G401 (cell line): ENCODE measurements at places on chromosomes 1 and 21. TPM values are rescaled to one million over a fixed set of nuclear protein-coding genes. Genes with fewer than 3 reads are reported as not detected.

Gene CXADR
- total RNA-seq, result 127 and 137 TPM in 2 replicates

Gene ADGRB2
- total RNA-seq, result 45.4 and 49.5 TPM in 2 replicates

Gene FMO1
- 83.2 and 83.8 TPM in 2 replicates for total RNA-seq

Gene SMIM12
- total RNA-seq, result 64.5 and 72.1 TPM in 2 replicates

Gene PEAR1
- 6.6 and 7.1 TPM in 2 replicates for total RNA-seq

Gene BCL2L15
- total RNA-seq, result 0.64 TPM in 1 of 2 replicates, not detected in the other

Gene OXCT2
- total RNA-seq, result not detected in 2 replicates

Gene GBP2
- not detected in 2 replicates for total RNA-seq

Gene KCNQ4
- total RNA-seq, result 0.61 and 1.2 TPM in 2 replicates

Gene IVL
- not detected in 2 replicates for total RNA-seq

Gene MYCL
- 8.2 and 11.3 TPM in 2 replicates for total RNA-seq

GRCh38 chr1:4090556-4090955 lies 190.5 kb upstream of the C1orf174 start:
- DNase-seq, result no peak

DNA sequence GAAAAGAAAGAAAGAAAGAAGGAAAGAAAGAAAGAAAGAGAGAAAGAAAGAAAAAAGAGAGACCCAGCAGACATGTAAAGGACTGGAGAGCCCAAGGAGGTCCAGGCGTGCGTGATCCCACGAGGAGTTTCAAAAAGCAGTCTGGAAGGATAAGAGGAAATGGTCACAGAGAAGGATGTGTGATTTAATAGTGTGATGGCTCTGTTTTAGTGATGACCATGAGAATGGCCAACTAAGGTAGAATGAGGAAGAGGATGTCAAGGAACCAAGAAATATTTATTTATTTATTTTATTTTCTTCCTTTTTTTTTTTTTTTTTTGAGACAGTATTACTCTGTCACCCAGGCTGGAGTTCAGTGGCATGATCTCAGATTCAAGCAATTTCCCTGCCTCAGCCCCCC lies 25.5 kb downstream of the PTGS2 start:
- DNase-seq, result no peak

- DNase-seq, result peak; percentile 60
Observed at GRCh38 chr1:2545754-2546514, 10.2 kb upstream of the TNFRSF14 start.

DNA sequence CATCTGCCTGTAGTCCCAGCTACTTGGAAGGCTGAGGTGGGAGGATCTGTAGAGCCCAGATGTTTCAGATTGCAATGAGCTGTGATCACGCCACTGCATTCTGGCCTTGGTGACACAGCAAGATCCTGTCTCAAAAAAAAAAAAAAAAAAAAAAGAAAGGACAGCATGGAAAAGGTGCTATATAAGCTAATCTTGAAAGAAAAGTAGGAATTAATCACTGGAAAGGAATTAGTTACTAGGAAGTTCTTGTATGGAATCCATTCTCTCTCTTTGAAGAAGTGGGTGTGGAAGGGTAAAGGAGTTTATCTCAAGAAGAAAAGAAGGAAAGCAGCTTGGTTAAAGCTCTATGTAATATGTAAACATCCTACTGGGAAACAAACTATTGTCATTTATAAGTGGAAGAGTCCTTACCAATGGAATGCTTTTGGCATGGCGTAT lies 339.2 kb downstream of the DPYD start:
- no peak for DNase-seq

DNA sequence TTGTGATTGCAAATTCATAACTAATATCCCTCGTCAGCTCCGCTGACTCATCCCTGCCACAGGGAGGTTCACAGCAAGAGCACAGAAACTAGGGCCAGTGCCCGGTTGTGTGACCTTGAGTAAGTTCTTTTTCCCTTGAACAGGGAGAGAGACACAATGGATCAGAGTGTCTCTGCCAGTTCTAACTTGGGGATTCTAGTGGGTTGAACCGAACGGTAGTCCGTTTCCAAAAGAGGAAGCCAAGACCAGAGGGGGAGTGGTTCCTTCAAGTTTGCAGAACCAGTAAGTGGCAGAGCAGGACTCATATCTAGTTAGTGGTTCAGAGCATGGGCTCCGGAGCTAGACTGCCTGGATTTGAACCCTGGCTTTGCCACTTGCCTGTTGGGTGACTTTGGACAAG lies 4.9 kb upstream of the SHISA4 start:
- DNase-seq, result peak; percentile 25

GRCh38 chr1:9265968-9266367 lies 26.7 kb upstream of the SPSB1 start:
- no peak for DNase-seq

DNA sequence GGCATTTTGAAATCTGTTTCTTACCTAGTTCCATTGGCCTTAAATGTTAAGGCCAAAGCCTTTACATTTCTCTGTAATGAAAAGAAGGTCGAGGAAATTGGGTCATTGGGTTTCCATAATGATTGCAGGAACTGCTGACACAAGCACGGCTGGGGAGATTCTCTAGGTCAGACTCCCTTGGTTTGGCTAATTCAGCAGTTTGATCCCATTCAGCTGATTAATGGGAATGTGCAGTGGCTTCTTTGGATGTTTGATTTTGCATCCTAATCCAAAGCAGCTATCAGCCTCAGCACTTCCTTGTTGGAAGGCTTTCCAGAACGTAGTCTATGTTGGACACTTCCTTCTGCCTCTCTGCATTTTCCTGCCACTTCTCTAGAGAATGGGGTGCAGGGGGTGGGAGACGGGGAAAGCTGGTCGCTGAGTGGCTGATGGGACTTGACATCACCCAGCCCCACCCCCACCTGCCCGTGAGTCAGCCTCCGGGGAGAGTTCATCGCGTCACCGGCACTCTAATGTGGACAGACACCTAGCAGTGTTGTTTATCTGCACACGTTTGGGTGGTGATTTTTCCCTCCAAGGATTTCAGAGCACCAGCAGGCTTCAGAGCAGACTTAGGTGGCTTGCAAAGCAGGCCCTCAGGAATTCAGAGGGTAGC lies 5.4 kb downstream of the PSEN2 start:
- peak; percentile 72 for DNase-seq

- DNase-seq, result no peak
Observed at GRCh38 chr21:35225573-35225972, 176.5 kb upstream of the RUNX1 start.

DNA sequence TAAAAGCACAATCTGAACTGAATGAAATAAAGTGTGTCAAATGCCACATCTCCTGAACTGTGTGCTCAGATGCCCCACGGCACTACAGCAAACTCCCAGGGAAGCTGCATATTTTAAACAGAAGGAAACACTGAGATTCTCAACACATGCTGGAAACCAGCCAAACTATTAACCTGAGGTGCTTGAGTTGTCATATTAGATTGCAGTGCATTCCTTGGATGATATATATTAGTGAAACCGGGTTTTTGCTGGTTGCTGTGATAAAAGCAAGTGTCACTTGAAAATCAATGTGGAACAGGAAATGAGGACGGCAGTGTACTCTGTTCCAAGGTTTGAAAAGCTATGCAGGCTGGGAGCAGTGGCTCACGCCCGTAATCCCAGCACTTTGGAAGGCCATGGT lies 8.7 kb downstream of the SYNJ1 start:
- DNase-seq, result no peak

GRCh38 chr21:23695443-23695842 lies 1911.8 kb downstream of the MRPL39 start:
- no peak for DNase-seq

GRCh38 chr21:35469498-35469897 lies 420.4 kb upstream of the RUNX1 start:
- no peak for DNase-seq

- no peak for DNase-seq
Observed at GRCh38 chr1:219575563-219575962, 37.3 kb downstream of the ZC3H11B start.

DNA sequence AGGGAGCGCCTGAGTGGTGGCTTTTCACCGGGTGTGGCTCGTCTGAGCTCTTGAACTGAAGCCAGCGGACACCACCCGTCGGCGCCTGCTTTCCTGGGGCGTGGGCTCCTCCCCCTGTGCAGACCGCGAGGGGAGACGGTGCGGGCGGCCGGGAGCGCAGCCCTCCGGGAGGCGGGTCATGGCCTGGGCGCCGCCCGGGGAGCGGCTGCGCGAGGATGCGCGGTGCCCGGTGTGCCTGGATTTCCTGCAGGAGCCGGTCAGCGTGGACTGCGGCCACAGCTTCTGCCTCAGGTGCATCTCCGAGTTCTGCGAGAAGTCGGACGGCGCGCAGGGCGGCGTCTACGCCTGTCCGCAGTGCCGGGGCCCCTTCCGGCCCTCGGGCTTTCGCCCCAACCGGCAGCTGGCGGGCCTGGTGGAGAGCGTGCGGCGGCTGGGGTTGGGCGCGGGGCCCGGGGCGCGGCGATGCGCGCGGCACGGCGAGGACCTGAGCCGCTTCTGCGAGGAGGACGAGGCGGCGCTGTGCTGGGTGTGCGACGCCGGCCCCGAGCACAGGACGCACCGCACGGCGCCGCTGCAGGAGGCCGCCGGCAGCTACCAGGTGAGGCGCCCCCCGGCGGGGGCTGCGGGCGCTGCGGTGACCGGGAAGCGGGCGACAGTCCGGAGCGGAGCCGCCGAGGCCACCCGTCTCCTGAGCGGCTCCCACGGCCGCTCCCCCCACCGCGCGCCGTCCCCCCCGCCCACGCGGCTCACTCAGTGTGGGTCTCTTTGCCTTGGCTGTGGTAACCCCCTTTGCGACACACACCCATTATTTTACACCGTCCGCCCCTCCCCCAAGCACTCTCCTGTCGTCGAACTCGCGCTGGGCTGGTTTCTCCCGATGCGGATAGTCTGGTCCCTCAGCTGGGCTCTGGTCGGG lies at the start of gene TRIM58:
TSS of gene TRIM58 (plus strand) at position 119 of the 916 bp plus-strand sequence. CDS start at position 179, 60 bp downstream.
- no peak for DNase-seq

GRCh38 chr1:159938211-159938852 lies 7.1 kb downstream of the IGSF9 start:
- DNase-seq, result no peak

DNA sequence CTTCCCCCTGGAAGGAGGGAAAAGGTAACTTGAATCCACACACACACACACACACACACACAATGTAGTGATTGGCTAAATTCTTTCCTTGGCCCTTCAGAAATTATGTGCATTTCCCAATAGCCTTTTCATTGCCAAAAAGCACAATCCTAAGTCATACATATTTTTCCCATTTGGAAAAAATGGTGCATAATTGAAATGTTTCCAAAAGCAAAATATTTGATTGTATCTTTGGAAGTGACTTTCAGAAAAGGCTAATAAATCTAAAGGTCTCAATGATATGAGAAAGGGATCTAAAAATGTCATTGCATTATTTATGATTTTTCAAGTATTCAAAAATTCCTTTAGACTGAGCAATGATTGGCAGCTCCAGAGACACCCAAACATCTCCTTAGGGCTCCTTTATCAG lies 43.5 kb upstream of the NEK7 start:
- DNase-seq, result no peak

DNA sequence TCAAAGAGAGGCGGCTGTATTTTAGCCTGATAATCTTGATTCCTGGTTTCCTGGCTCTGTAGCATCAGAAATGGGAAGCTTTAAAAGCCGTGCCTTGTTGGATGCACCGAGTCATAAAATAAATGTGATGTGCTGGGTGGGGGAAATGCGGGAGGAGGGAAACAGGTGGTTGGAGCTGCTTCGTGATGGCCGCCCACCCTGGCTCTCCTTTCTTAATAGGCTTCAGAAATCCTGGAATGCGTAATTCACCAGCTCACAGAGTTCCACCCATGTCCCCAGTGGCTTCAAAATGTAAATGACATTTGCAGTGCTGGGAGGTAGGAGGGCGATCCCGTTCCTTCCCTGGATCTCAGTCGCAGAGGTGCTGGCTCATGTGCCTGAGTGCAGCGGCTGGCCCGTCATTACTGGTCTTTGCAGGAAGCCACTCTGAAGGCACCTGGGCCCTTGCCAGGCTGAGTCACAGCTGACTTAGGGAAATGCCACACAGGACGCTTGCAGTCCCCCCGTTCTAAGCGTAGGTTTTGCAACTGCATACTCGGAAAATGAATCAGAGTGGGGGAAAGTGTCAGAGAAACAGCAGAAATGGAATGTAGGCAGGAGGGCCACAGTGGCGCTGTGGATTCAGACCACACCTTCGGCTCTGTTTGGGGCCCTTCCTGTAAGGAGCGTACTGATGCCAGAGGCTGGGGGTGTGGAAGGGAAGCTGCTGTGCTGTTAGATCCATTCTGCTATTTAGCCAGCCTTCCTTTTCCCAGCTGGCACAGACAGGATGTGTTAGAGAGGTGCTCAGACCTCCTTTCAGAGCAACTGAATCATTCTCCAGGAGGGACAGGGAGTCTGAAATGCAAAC lies 37.6 kb downstream of the GALNT2 start:
- DNase-seq, result peak; percentile 64

DNA sequence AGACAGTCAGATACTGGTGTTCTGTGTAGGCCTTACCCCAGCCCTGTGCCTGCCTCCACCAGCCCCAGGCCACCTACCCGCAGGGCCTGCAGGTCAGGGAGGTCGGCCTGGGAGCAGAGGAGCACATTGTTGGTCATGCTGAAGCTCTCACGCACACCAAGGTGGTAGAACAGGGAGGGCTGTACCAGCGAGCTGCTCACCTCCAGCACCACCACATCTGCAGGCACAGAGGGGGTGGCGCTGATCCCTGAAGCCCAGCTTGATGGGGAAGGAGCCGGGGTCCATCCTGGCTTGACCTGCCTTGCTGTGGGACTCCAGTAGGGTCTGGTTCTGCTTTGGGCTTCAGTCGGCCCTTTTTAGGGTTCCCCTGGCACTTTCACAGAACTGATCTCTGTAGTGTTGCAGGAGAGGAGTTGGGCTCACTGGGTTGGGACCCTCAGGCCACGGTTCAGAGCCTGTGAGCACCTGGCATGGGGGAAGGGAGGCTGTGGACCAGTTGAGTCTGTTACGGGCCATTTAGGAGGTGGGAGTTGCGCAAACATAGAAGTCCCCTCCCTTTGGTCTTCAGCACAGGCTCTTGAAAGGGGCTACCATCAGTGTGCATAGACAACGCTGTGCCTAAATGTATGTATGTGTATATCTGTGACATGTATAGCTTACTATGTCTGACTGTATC lies 1.9 kb downstream of the MAP3K6 start:
- DNase-seq, result no peak

- DNase-seq, result no peak
Observed at GRCh38 chr21:38816400-38816977, 10.8 kb downstream of the ETS2 start.

GRCh38 chr21:45438391-45439145 lies 33.6 kb downstream of the COL18A1 start:
- DNase-seq, result no peak

DNA sequence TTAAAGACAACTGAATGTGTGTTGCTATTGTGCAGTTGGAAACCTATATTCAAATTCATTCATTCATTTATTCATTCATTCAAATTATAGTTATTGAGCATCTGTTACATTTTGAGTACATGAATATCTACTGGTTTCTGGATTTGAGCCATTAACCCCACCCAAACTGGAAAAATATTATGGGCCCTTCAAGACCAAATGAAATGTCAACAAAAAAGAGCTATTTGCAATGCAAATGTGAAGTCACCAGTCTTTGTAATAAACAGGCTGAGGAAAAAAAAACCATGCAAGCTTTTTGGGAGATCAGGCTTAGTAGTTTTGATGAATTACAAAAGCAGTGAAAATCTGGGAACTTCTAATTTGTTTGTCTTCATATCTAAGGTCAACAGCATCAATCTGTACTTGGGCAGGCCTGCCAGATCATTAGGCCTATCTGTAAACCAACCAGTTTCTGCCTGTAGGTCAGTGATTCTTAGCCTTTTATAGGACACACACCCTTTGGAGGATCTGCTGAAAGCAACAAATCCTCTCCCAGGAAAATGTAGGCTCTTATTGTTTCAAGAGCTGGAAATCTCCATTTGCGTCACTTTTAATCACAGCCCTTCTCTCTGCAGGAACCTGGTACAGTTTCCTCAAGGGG lies 134.7 kb downstream of the FAM78B start:
- no peak for DNase-seq

GRCh38 chr21:34885626-34886239 lies 163.4 kb downstream of the RUNX1 start:
- no peak for DNase-seq
